Stimulated activated CD8-positive, alpha-beta memory T cell treated with anti-CD3 and anti-CD28 coated beads, Interleukin-7, amount 100 ng/mL, for 1 hour (primary cell): ENCODE measurements at places on chromosomes 4 and X.
A peak's percentile ranks its signal among the peaks of the same experiment; 100 is the strongest.

DNA sequence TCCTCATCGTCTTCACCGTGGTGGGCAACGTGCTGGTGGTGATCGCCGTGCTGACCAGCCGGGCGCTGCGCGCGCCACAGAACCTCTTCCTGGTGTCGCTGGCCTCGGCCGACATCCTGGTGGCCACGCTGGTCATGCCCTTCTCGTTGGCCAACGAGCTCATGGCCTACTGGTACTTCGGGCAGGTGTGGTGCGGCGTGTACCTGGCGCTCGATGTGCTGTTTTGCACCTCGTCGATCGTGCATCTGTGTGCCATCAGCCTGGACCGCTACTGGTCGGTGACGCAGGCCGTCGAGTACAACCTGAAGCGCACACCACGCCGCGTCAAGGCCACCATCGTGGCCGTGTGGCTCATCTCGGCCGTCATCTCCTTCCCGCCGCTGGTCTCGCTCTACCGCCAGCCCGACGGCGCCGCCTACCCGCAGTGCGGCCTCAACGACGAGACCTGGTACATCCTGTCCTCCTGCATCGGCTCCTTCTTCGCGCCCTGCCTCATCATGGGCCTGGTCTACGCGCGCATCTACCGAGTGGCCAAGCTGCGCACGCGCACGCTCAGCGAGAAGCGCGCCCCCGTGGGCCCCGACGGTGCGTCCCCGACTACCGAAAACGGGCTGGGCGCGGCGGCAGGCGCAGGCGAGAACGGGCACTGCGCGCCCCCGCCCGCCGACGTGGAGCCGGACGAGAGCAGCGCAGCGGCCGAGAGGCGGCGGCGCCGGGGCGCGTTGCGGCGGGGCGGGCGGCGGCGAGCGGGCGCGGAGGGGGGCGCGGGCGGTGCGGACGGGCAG, 792 bp downstream of the ADRA2C start:
- no peak for DNase-seq

GRCh38 chr4:168917138-168917779, 92.8 kb downstream of the CBR4 start:
- DNase-seq: no peak

- DNase-seq: no peak
Observed at GRCh38 chr4:173519111-173520101, 10.6 kb downstream of the HAND2 start.

- DNase-seq: no peak
Observed at GRCh38 chr4:107740950-107741701, 21.1 kb upstream of the PAPSS1 start.

DNA sequence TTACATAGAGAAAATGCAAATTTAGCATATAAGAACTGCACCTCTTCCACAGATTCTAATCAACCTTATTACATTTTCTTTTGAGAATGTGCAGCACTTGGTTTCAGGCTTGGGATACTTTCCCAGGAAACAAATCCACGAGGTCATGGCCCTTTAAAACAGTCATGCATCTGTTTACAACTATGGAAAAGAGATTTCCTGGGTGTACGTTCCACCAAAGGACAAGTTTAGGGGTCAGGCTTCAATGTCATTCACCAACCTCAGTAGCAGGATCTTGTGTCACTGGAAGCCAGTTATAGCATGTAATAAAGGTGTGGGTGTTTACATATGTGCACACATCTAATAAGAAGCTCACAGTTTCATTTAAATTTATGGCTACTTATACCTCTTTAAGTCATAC, 30.7 kb downstream of the EREG start:
- no peak for DNase-seq

- DNase-seq: no peak
Observed at GRCh38 chr4:164193676-164194075, 560.3 kb upstream of the SMIM31 start.

GRCh38 chr4:184384810-184385557, 89.4 kb downstream of the IRF2 start:
- DNase-seq: no peak

DNA sequence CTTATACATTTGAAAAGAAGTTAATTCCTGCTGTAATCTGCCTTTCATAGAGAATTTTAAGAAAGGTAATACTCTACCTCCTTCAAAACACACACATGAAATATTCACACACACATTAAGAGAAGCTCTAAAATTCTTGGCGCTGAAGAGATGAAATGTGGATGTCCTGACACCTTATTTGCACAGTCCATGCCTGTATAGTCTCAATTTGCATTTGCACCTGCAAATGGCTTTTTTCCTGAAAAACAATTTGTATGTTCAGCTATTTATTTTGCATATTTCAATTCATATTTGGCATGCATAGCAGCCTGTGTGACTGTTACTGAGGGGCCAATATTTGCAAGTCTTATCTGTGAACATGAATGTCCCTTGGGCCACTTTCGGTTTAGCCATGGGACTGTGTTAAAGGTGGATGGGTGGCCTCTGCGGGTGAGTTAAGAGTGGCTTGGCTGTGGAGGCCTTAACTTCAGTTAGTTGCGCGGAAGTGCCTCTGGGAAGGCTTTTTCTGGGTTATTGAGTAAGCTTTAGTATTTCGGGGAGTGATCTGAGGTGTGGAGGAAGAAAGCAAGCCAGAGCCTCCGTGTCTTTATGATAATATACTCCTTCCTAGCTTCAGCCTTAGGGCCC, 443.3 kb upstream of the FAT1 start:
- DNase-seq: no peak

- peak; percentile 6 for DNase-seq
Observed at GRCh38 chr4:337932-338758, 531 bp downstream of the ZNF141 start.

DNA sequence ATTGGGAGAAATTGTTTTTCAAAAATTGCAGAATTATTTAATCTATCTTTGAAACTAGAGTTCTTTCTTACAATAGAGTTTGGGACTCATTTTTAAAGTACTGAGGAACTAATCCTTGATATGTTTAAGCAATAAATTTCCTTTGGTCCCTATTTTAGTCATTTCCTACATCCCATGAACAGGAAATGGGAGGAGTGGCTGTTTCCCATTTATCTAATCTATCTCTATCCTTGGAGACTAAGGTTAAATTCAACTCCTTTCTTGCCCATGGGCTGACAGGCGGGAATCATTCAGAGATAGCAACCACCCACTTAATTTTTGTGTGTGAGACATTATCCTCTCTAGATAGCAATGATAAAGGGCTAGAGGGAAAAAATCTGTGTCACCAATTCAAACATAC, 131.6 kb upstream of the EMCN start:
- no peak for DNase-seq

GRCh38 chrX:116417968-116418367, 18.4 kb upstream of the SLC6A14 start:
- DNase-seq: no peak

GRCh38 chrX:5397409-5397808, 831.3 kb downstream of the NLGN4X start:
- no peak for DNase-seq

DNA sequence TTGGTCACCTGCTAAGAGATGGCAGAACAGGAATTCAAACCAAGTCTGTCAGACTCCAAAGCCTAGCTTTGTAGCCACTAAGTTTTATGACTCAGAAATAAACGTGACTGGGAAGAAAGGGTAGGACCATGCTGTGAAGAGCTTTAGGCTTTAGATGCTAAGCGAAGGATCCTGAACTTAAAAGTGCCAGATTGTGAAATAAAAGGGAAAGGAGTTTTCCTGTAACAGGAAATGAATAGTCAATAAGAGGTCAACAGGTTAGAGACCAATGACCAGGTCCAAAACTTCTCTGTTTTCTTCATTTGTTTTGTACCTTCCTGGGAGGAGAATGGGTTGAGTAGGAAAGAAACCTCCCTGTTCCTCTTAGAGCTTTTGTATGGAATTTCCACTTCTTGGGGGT, 98.8 kb upstream of the EOLA2 start:
- DNase-seq: no peak

GRCh38 chrX:68724531-68725020, 77.1 kb downstream of the STARD8 start:
- DNase-seq: no peak

DNA sequence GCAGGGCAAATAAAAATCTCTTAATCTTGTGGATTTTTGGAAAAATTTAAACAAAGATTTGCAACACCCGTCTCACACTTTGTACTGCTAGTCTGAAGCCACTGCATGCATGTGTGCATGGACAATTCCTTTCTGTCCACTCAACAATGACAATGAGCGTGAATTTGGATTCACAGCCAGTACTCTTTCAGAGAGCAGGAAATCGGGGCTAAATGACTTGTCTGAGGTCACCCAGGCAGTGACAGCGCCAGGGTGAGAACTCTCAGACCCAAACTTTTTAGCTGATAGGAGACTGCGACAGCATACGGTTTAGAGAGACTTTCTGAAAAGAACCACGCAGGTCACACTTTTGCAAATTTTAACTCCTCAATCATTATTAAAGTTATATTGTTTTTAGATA, 90.9 kb downstream of the ZNF827 start:
- DNase-seq: no peak

DNA sequence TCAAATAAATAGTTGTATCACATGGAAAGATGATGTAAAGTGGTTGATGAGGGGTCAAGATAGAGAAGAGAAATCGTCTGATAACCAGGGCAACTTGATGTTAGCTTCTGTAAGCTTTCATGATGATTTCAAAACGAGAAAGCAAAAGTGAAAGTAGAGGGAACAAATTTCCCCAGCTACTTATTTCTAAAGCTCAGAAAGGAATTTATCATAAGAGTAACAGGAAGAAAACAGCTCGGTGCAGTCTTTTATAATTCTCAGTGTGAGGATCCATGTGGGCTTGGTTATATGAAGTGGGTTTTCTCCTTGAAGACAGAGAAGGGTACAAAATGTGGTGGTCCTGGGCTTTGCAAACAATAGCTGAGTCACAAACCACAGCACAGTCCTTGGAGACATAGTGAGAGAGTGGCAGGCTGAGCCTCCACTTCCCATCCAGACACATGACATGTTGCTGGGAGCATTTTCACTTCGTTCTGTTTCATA, 32.1 kb upstream of the GLRA2 start:
- DNase-seq: no peak

DNA sequence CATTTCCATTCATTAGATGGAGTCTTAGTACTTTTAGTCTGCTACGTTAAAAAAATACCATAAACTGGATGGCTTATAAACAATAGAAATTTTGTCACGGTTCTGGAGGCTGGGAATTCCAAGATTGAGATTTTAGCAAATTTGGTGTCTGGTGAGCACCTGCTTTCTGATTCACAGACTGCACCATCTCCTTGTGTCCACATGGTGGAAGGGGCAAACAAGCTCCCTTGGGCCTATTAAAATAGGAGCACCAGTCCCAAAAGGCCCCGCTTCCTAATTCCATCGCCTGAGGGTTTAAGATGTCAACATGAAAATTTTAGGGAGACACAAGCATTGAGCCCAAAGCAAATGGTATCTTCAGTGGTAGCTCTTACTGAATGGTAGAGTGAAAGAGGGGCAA, 120.5 kb upstream of the MAP9 start:
- no peak for DNase-seq

GRCh38 chrX:15908603-15909290, 54.1 kb upstream of the AP1S2 start:
- no peak for DNase-seq

DNA sequence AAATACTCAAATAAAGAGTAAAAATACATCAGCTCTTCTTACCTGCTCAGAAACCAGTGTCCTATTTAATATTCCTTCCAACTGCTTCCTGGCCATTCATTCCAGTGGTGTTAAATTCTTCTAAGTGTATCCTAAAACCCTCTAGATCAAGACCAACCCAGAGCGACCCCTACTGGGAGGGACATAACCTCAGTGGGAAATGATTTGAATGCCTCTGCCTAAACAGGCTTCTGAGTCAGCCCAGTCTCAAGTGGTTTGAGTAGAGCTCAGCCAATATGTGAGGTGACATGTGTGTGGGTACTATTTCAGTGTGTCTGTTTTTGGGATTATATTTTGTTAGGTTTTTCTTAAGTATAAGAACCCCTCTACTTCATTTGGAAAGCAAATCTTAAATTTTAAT, 133.6 kb upstream of the ARHGEF9 start:
- DNase-seq: no peak

DNA sequence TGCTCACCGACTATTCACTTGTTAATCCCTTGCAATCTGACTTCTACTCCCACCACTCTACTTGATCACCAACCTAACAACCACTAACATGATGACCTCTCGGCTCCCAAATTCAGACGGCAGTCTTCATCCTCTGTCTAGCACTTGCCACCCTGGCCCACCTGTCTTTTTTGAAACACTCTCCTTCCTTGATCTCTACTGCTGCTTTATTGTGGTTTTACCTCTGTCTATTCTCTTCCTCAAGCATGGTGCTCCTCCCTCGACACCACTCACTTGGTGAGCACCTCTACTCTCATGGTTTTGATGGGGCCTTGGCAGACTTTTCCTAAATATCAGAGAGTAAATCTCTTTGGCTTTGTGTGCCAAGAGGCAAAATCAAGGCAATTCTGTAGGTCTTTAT, 21.7 kb upstream of the CXCR3 start:
- no peak for DNase-seq
